Fibroblast of upper back skin (primary cell): ENCODE measurements at places on chromosomes 16 and 17.

- DNase-seq, result peak; percentile 92
Measured at GRCh38 chr17:12627177-12627629, 38.5 kb upstream of the MYOCD start.

DNA sequence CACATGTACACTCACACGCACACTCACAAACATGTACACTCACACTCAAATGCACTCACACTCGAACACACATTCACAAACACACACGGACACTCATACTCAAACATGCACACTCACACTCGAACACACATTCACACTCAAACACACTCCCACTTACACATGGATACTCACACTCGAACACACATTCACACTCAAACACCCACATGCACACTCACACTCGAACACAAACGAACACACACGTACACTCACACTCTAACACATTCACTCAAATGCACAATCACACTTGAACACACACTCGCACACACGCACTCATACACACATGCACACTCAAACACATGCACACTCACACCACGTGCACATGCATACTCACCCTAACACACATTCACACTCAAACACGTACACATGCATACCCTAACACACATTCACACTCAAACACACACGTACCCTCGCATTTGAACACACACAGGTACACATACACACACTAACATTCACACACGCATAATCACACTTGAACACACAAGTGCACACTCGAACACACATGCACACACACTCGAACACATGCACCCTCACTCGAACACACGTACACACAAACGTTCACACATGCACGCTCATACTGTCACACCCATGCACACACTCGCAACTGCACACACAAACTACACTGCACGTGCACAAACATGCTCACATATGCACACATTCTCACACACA lies 41.8 kb downstream of the CFAP20 start:
- DNase-seq, result no peak

DNA sequence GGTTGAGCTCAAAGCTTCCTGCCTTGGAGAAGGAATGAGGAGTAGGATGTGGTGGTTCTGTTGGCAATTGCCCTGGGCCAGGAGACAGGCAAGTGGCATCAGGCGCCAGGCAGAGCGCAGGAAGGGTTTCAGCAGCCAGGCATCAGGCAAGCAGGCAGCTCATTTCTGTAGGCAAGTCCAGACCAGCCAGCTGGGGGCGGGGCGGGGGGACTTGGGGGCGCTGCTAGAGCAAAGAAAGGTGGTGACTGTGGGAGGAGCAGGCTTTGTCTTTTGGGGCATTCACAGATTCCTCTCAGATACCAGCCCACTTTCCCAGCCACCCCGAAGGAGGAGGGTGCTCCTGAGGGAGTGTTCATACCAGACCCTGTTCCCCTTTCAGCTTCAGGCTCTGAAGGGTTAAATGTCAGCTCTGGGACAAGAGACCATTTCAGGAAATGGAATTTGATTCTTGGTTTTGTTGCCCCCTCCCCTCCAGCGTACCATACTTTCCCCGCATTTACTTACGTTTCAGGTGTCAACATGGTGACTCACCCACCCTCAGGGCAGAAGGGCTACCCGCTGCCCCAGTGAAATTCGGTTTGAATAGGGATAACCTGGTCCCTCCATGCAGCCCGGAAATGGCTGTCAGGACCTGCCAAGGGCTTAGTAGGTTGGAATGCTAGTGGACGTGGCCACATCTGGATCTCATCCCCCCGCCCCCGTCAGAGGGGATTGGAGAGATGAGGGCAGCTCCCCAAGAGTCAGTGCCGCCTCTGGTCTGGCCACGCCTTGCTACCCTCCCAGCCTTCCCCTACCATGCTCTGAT lies 13.2 kb downstream of the NGFR start:
- peak; percentile 36 for DNase-seq

DNA sequence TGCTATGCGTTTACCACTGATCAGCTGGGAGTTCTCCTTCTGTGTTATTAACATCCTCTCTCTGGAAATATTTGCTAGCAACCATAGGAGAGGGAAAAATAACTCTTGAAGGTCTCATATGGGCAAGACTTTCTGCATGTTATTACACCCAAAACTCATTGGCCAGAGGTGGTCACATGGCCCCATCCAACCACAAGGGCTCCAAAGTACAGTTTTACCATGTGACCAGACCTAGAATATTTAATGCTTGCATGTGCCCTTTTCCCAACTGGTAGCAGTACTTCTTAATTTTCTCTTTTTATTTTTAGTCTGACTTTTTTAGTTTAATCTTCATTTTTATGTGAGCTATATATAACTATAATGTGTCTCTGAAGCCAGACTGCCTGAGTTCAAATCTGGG lies 141.0 kb upstream of the NOG start:
- DNase-seq, result no peak

- no peak for DNase-seq
Measured at GRCh38 chr16:79137426-79137939, 463.1 kb downstream of the MAF start.

DNA sequence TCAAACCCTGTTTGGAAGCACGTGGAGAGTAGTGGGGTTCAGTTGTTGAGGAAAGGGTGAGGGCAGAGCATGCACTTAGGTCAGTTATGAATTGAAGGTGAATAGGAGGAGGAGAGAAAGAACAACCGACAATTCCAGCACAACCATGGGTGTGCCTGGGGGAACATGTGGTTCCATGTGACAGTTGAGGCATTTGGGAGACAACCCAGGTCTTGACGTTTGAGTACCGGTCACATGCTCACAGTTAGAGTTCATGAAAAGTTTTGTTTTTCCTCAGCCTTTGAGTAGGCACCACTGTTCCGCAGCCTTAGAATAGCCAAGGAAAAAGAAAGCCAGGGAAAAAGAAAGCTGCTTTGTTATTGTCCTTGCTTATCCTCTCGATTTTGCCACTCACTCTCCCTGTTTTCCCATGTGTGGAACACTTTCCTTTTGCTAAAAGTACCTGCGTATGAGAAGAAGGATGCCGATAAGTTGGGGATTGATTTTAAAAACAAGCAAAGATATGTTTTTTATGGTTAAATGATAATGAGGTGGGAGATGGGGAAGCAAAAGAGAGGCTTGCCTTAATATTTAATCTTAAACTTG lies 25.6 kb upstream of the ABCC11 start:
- DNase-seq, result no peak

DNA sequence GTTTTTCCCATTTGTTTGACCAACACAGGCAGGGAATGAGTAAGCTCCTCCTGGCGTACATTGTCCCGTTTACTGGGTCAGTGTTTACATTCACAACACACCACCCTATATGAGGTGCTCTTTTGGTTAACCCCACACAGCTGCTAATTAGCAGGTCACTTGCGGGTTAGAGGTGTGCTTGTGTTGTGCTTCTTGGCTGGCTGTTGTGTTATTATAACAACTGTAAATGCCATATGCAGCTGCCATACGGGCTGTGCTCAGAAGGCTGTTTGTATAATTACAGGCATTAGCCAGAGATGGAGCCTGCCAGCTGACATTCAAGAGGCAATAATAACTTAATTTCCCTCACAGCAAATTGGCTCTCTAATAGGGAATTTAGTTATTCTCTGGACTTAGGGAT lies 205.1 kb upstream of the ELAC2 start:
- no peak for DNase-seq

DNA sequence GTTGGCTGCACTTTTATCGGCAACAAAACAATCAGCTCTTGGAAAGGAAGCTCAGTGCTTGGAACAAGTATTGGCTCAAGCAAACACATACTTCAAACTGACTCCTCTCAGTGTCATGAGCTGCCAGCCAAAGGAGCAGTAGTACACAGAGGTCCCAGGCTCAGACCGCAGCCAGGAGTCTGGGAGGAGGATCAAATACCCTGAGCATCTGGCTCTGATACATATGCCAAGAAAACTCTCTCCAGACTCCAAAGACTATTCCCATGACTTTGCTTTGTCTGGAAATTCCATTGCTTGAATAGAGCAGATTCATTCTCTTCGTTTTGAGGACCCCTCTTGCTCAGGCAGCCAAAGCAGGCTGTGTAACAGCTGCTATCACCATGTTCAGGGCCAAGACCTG lies 501.6 kb upstream of the PSMD7 start:
- peak; percentile 53 for DNase-seq

- no peak for DNase-seq
Measured at GRCh38 chr16:84913315-84913714, 93.5 kb downstream of the CRISPLD2 start.

DNA sequence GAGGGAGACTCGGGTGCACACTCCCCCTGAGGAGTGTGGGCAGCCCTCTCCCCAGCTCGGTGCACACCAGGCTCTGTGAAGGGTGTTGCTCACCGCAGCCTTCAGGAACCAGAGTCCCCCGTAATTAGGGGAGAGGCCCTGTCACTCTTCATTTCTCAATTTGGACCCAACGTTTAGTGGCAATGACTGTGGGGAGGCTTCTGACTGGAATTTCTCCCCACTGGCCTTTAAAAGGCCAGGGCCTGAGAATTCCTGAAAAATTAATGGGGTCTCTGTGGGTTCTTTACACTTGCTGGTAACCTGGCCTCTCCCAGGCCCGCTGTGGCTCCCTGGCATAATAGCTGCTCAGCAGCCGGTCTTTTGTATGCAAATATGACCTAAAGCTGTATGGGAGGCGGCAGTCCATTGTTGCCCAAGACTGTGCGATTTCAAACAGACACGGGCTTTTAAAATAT lies 209.7 kb downstream of the MSI2 start:
- DNase-seq, result no peak

- no peak for DNase-seq
Measured at GRCh38 chr17:73610331-73610911, 33.8 kb downstream of the SDK2 start.

DNA sequence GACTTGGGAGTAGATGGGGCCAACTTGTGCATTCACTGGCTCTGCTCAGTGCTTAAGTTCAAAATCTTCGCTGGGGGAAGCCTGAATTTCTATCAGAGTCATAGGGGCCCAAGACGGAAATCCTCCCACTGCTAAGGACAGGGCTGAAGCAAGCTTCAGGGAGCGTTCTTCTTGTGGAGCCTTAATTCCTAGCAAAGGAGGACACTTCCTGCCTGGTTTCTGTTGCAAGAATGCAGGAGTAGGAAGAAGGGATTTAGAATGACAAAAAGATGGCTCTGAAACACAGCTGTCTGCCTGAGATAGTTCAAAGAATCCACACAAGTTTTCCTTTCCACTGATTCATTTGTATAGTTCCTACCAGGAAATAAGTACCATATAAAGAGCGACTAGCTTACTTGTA lies 26.4 kb downstream of the PSME3IP1 start:
- DNase-seq, result no peak

GRCh38 chr17:43467981-43468581 lies 15.7 kb upstream of the DHX8 start:
- peak; percentile 93 for DNase-seq

DNA sequence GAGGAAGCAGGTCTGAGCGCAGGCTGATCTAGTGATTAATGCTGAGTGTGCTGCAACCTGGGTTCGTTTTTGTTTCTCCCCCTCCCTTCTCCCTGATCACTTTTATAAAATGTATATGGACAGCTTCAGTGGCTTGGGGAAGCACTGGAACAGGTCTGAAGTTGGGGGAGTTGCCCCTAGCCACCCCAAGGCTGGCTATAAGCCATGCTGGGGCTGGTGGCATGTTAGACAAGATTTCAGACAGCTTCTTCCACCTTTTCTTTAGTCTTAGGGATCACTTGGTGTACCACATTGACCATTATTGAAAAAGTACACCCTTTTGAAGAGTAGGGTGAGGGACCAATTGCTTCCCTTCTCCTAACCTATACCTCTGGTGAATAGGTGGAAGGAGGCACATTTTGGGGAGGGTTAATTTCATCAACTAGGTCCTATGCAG lies 3.8 kb upstream of the VAC14 start:
- DNase-seq, result no peak

DNA sequence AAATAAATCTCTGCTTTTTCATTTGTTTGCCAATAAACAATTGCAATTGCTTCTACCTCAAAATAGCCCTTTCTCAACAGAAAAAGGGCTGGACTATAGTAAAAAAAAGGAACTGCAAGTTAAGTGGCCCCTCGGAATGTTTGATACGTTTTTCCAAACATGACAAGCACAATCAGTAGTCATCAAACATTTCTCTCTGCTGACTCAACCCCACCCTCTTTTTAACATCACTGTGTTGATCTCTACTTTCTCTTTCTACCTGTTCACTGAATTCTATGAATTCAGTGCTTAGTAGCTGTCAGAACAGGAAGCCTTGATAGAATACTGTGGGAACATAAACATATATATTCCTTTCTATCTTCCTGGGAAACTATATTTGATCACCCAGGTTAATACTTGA lies 116.5 kb upstream of the AXIN2 start:
- DNase-seq, result peak; percentile 45

DNA sequence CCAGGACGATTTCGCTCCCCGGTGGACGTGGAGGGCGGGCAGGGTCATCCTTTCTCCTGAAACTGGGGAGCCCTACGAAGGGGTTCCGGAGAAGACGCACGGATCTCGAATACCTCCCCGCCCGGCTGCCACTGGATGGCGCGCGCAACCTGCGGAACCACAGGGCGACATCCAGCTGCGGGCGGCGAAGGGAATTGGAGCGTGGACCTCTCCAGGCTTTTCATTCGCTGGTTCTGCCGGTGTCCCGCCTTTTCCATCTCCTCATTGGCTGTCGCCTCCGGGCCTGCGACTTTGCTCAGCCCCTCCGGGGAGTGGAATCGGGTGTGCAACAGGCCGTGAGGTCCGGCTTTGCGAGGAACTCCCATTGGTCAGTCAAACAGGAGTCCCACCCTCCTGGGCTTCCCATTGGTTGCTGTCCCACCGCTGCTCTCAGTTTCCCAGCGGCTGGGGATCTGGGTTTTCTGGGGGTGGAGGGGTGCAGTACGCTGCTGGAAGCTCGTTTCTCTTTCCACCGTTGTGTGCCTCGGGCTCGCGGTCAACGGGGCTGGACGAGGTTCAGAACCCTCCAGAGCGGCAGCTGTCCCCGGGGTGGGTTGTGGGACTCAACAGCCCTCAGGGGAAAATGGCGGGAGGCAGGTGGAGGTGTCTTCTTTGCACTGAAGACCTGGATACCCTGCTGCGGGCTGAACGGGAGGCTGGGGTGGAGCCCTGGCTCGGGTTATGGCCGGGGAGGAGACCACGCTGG lies 14.5 kb downstream of the OR1D5 start:
- peak; percentile 98 for DNase-seq
